ENCODE measurements at places on chromosomes 5 and 9. TPM values are rescaled to one million over a fixed set of nuclear protein-coding genes. Genes with fewer than 3 reads are reported as not detected.

The PTGS1 gene
- total RNA-seq: 2.4 TPM

GRCh38 chr5:13921578-13921977 lies 22.9 kb downstream of the DNAH5 start:
- DNase-seq: peak; percentile 84

- DNase-seq: no peak
Observed at GRCh38 chr9:120184266-120184665, 395.7 kb downstream of the CDK5RAP2 start.

GRCh38 chr5:29905626-29906353 lies 1287.7 kb upstream of the CDH6 start:
- DNase-seq: no peak

GRCh38 chr9:36152741-36153438 lies 16.3 kb upstream of the CCIN start:
- DNase-seq: no peak
